ENCODE measurements at places on chromosomes 4 and X. TPM values are rescaled to one million over a fixed set of nuclear protein-coding genes. Genes with fewer than 3 reads are reported as not detected.
A peak's percentile ranks its signal among the peaks of the same experiment; 100 is the strongest.

- H3K27me3 ChIP-seq: no peaks in the 10 kb centered on the region
- H3K27ac ChIP-seq: no peak overlapping the region
- DNase-seq: no peak
These were observed 672.1 kb downstream of the GRXCR1 start for GRCh38 chr4:43564591-43564990.

The ANXA5 gene
- 156 TPM for total RNA-seq

The HSFX4 gene
- not detected for total RNA-seq

DNA sequence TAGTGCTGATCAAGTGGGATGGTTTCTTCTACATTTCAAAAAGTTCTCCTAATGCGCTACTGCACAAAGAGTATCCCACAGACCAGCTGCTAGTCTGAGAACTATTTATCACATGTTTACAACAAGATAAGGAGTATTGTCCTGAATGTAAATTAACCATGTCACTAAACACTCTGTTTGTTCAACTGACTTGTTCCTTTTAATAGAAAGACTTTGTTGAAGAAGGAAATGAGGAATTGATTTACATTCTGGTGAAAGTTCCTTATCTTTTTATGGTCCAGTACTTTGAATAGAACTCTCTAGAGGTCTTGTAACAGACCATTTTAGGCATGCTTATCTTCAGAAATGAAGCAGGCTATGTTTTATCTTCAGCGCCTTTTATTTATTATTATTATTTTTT is 67.3 kb upstream of the IL13RA1 start:
- H3K27ac ChIP-seq: no peak overlapping the region
- no peak for DNase-seq
- no peaks in the 10 kb centered on the region for H3K4me1 ChIP-seq
- H3K4me3 ChIP-seq: no peak overlapping the region
- H3K27me3 ChIP-seq: no peaks in the 10 kb centered on the region

DNA sequence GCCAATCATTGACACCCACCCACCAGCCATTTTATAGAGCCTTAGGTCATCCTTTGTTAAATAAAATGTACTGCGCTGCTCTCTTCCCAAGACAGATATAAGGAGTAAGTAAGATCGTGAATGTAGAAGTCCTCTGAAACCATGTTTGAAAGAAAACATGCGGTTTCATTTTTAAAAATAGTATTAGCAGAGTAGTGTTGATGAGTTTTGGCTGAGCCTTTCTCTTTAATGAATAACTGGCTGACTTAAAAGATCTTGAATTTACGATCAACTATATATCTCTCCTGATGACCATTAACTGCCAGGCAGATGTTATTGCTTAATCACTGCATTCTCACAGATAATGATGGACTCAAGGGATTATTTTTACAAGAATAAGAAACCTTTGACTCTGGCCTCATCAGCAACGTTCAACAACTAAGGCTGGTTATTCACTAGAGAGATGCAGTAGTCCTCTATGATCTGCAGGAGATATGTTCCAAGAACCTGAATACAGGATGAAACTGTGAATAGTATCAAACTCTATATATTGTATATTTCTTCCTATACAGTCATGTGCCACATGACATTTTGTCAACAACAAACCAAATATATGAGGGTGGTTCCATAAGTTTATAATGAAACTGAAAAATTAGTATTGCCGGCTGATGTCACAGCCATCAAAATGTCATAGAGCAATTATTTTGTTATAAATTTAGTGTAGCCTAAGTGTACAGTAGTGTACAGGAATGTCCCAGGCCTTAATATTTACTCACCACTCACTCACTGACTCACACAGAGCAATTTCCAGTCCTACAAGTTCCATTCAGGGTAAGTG is 80.8 kb downstream of the FAM13A start:
- no peaks in the 10 kb centered on the region for H3K27me3 ChIP-seq
- no peak overlapping the region for H3K4me3 ChIP-seq
- no peak overlapping the region for H3K27ac ChIP-seq
- DNase-seq: no peak
- H3K4me1 ChIP-seq: no peaks in the 10 kb centered on the region

GRCh38 chr4:82320351-82320750 is 53.4 kb downstream of the HNRNPD start:
- H3K4me3 ChIP-seq: no peak overlapping the region
- H3K36me3 ChIP-seq: no peaks in the 10 kb centered on the region
- no peak overlapping the region for H3K27ac ChIP-seq
- no peaks in the 10 kb centered on the region for H3K27me3 ChIP-seq

DNA sequence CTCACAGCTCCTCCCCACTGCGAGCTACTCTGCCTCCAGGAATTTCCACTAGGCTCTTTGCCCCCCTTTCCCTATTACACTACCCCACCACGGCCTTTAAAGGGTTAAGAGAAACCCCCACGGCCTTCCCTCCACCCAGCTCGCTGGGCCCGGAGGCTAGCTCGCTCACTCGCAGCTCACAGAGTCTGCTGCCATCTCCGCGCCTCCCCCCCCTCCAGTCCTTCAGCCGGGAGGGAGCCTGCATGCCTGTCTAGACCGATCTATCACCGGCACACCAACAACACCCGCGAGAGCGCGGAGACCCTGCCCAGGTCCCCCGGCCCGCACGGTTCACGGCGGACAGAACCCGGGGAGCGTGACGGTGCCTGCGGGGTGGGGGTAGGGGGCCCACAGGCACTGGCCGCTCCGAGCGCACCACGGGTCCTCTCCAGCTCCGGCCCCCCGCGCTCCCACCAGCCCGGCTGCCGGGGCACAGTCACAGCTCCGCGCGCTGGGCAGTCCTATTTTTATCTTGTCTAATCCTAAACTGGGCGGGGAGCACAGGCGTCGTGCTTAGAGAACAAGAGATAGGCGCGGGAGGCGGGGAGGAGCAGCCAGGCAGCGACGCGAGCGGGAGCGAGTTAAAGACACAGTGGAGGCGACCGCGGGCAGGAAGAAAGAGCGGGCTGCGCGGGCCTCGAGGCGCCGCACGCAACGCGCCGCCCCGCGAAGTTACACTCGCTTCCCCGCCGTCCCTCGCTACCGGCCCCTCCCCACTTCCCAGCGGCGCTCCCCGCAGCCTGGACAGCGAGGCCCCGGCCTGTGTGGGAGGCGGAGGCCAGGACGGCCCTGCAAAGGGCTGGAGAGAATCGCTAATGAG is 3.5 kb downstream of the BCOR start:
- peak overlapping the region; percentile 76 for H3K4me3 ChIP-seq
- no peak for DNase-seq
- H3K27me3 ChIP-seq: no peaks in the 10 kb centered on the region

The PNMA6A gene
- 2.3 TPM for total RNA-seq

DNA sequence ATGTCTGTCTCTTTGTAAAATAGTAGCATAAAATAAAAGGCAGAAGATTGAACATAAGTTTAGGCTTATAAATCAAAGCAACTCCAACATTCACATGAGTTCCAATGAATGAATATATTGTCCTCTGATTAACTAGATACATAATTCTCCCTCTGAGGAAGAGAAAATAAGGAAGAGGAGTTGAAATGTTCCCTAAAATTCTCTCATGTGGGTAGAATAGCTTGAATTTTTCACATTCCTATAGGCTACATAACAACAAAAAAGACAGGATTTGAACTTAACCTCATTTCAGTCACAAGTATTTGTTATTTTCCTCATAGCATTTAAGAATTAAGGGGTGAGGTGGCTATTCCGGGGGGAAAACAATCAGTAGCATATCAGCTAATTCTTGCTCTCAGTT is 462.4 kb upstream of the NDST4 start:
- no peaks in the 10 kb centered on the region for H3K27me3 ChIP-seq
- DNase-seq: no peak
- no peaks in the 10 kb centered on the region for H3K4me1 ChIP-seq
- H3K27ac ChIP-seq: no peak overlapping the region
- H3K36me3 ChIP-seq: no peaks in the 10 kb centered on the region
- H3K4me3 ChIP-seq: no peak overlapping the region

DNA sequence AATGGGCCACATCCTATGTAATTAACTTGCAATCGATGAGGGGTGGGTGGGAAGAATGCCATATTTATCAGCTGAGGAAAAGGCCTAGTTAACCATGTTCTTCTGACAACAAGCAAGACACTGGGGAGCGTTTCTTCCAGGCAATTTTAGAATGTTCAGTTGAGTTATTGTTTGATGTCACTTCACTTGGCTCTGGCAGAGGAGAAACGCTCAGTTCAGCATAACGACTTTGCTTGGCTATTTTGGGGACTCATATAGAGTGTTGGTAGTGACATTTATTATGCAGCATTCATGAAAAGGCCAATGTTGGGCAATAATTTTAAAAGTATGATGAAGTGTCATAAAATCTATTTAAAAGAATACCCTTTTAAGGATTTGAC is 648 bp downstream of the SYNPO2 start:
- no peaks in the 10 kb centered on the region for H3K36me3 ChIP-seq
- no peak for DNase-seq
- peaks cover 6% of the 10 kb centered on the region for H3K4me1 ChIP-seq
- H3K27ac ChIP-seq: no peak overlapping the region

DNA sequence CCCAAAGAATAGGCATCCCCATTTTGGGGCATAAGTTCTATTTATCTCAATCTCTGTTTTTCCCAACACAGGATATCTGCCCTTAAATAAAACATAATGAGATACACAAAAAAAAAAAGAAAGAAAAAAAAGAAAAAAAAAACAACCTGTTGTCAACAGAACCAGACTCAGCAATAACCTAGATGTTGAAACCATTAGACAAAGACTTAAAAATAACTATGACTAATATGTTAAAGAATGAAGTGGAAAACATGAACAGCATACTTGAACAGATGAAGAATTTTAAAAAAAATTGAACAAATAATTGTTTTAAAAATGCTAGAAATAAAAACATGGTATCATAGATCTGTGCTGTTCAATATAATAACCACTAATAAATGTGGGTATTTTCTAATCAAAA is 93.4 kb upstream of the RXFP1 start:
- H3K4me3 ChIP-seq: no peak overlapping the region
- DNase-seq: no peak
- no peaks in the 10 kb centered on the region for H3K4me1 ChIP-seq

The LNX1 gene
- total RNA-seq: 3.3 TPM

DNA sequence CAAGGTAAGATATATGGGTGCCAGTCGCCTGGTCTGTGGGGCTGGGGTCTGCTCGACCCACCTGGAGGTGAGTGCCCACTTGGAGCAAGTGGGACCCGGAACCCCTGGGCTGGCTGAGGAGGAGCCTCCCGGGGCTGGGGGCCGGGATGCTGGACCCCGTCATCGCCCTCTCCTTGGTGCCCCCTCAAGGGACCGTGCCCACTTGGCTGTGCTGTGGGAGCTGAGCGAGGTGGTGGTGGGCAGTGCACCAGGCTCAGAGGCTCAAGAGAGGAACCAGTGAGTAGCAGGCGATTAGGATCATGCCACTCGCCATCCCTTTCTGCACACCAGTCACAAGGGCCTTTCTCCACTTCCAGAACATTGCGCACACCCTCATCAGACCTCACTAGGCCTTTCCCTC is 203.8 kb upstream of the PSAPL1 start:
- peak; percentile 48 for DNase-seq
- peaks cover 10% of the 10 kb centered on the region for H3K4me1 ChIP-seq
- H3K27me3 ChIP-seq: no peaks in the 10 kb centered on the region
- H3K36me3 ChIP-seq: no peaks in the 10 kb centered on the region
- no peak overlapping the region for H3K27ac ChIP-seq

The DCAF4L1 gene
- total RNA-seq: 1.4 TPM

The NXF2 gene
- total RNA-seq: not detected

DNA sequence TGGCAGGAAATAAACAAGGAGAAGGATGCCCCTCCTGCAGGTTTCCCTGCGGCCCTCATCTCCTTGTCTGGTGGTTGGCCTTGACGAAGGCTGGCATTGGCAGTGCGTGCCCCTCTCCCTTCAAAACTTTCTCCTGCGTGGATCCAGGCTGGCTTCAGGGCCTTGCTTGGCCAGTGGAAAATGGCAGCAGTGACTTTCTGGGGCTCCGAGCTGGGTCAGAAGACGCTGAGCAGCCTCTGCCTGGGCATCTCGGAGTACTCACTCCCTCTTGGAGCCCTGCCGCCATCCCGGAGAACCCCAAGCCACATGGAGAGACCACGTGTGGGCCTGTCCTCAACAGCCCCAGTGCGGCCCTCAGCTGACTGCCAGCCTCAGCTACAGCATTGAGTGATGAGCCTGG is 39.5 kb downstream of the ADRA2C start:
- no peaks in the 10 kb centered on the region for H3K27me3 ChIP-seq
- H3K4me1 ChIP-seq: no peaks in the 10 kb centered on the region
- no peaks in the 10 kb centered on the region for H3K36me3 ChIP-seq
- H3K4me3 ChIP-seq: no peak overlapping the region
- H3K27ac ChIP-seq: no peak overlapping the region

The ARX gene
- 0.46 TPM for total RNA-seq

- H3K27me3 ChIP-seq: no peaks in the 10 kb centered on the region
- no peak overlapping the region for H3K4me3 ChIP-seq
These were observed 7.7 kb downstream of the RNF212 start for GRCh38 chr4:1105662-1106061.

GRCh38 chr4:89336818-89337420 is 29.3 kb upstream of the GPRIN3 start:
- no peaks in the 10 kb centered on the region for H3K27me3 ChIP-seq
- H3K36me3 ChIP-seq: no peaks in the 10 kb centered on the region
- no peak for DNase-seq
- H3K4me3 ChIP-seq: no peak overlapping the region
- H3K4me1 ChIP-seq: no peaks in the 10 kb centered on the region
- no peak overlapping the region for H3K27ac ChIP-seq

DNA sequence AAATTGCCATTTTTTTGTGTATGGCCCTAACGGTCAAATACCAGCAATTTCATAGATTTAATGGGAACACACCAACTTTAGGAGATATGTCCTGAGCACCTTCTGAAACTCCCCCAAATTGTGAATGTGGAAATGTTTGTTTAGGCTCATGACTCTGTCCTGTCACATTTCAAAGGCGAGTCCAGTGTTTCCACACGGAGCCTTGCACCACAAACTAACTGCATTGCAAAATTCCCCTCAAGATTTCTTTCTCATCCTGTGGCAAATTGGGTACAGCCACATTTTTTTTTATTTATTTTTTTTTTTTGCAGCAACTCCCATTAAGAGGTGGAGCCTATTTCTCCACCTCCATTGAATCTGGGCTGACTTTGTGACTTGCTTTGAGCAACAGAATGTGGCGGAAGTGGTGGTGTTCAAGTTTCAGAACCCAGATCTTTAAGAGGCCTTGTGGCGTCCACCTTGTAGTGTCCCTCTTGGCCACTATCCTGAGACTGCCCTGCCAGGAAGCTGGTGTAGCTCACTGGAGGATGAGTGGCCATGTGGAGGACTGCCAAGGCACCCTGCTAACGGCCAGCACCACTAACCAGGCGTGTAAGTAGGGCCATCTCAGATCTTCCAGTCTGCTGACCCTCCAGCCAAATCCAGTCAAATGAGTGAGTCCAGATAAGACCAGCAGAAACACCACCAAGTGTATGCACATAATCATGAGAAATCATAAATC is 172.4 kb upstream of the SCML1 start:
- H3K36me3 ChIP-seq: no peaks in the 10 kb centered on the region
- no peak overlapping the region for H3K27ac ChIP-seq
- no peaks in the 10 kb centered on the region for H3K27me3 ChIP-seq
- H3K4me1 ChIP-seq: no peaks in the 10 kb centered on the region
- no peak overlapping the region for H3K4me3 ChIP-seq
- DNase-seq: no peak

The MAGEB2 gene
- total RNA-seq: not detected
